ENCODE measurements at places on chromosomes 1 and 21.
A peak's percentile ranks its signal among the peaks of the same experiment; 100 is the strongest.

- DNase-seq, result no peak
These were observed 281.2 kb downstream of the SETD4 start for GRCh38 chr21:35779167-35779566.

DNA sequence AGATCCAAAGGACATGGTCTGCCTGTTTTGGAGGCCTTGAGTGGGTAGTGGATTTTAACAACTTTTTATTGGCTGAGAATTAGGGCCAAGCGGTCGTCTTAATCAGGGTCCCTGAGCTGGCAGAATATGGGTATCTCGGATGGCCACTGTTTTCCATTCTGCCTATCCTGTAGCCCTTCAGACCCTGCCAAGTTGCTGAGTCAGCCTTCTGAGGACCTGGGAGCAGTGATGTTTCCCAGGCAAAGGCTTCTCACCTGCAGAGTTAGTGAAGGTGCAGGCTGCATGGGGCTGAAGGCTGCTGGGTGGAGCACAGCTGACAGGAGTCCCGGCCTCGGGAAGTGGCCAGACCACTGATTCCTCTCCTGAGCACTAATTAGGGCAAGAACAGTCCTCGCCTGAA is 11.4 kb downstream of the RASSF5 start:
- DNase-seq, result no peak

GRCh38 chr1:222394224-222394623 is 153.7 kb downstream of the HHIPL2 start:
- DNase-seq, result no peak

GRCh38 chr1:66237042-66237441 is 296.9 kb upstream of the SGIP1 start:
- no peak for DNase-seq

GRCh38 chr1:193143285-193143684 is 21.5 kb downstream of the CDC73 start:
- DNase-seq, result no peak

DNA sequence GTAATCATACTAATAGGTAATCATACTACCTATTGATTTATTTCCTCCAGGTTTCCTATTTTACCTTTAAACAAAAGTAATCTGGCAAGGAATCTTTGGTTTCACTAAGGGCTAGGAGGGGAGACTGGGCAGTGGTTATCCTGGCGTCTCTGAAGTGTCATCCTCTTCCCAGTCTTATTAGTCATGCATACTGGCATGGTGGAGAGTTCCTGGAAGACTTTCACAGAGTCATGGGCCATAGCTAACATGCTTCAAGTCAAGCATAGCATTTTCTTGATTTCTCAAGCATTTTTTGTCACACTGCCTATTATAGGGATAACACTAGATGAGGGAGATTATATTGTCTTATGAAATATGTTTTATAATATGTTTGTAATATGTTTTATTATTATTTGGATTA is 64.0 kb upstream of the ASB17 start:
- no peak for DNase-seq

GRCh38 chr1:210021145-210021860 is 83.3 kb downstream of the SYT14 start:
- no peak for DNase-seq

DNA sequence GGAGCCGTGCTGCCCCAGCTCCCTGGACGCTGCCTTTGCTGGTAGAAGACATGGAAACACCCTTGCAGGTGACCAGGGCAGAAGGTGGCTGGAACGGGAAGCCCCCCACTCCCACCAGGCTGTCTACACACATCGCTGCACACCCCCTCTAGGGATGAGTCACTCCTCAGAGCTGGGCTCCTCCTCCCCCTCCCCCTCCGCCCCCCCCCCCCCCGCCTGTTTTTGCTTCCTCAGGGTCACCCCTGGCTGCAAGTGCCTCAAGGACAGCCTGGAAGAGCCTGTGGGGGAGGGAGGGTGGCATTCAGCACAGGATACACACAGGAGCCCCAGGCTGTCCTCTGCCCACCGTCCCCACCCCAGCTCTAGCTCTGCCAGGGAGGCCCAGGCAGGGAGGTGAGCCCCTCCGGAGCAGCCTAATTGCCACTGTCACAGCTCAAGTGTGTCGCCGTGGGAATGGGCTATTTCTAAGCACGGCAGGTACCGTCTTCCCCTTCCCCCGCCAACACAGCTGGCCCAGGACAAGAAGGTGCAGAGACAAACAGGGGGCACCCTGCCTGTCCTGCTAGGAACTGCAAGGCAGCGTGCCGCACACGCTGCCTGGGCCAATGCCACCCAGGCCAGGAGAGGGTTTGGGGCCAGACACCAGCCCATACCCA is 2.5 kb downstream of the FNDC10 start:
- DNase-seq, result no peak

GRCh38 chr1:914131-914890 is 9.4 kb upstream of the SAMD11 start:
- DNase-seq, result no peak

DNA sequence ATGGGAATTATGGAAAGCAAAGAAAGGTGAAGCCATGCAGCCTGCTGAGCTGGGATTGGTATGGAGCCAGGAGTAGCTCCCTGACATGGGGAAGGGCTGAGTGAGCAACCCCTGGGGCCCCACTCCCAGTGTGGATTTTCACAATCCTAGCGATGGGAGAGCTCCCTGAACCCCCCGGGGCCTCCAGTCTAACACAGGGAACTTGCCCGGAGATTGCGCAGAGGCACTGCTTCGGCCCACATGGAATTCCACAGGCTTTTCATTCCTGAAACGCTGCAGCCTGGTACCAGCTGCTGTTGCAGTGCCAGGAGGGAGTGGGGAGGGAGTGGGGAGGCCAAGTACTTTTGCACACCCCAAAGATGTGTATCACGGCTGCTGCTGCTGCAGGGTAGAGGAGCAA is 110.4 kb upstream of the C21orf91 start:
- DNase-seq, result no peak

DNA sequence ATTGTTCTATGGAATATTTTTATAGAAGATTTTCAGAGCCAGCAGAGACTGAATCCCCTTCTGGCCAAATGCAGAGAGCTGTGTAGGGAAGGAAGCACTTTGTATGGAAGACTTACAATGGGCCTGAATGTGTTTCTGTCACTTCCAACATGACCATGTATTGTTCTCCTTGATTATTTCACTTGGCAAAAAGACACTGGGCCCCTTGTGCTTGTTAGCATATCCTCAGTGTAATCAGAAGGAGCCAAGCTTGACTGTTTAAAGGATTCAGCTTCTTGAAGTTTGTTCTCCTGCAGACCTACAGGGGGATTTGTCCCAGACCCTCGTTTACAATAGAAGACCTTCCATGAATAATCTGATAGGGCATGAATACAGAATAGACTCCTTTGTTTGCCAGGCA is 48.1 kb upstream of the UBE2U start:
- no peak for DNase-seq

GRCh38 chr1:245715291-245715701 is 560.5 kb downstream of the KIF26B start:
- no peak for DNase-seq

DNA sequence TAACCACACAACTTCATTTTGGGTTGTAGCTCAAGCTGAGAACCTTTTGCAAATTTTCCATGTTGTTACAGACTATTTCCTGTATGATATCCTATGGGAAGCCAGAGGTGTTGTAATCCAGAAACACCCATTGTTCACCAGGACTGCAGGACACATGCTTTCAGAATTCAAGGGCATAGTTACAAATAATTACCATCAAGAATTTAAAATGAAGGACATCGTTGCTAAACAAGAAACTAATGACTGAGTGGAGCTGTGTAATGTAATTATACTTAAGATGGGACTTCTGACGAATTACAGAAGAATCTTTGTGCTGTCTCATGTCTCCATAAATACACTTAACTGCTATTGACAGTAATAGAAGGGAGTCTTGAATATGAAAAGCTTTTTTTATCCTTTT is 47.6 kb upstream of the HOOK1 start:
- DNase-seq, result no peak

GRCh38 chr1:165884690-165885304 is 57.4 kb downstream of the UCK2 start:
- DNase-seq, result peak; percentile 90

DNA sequence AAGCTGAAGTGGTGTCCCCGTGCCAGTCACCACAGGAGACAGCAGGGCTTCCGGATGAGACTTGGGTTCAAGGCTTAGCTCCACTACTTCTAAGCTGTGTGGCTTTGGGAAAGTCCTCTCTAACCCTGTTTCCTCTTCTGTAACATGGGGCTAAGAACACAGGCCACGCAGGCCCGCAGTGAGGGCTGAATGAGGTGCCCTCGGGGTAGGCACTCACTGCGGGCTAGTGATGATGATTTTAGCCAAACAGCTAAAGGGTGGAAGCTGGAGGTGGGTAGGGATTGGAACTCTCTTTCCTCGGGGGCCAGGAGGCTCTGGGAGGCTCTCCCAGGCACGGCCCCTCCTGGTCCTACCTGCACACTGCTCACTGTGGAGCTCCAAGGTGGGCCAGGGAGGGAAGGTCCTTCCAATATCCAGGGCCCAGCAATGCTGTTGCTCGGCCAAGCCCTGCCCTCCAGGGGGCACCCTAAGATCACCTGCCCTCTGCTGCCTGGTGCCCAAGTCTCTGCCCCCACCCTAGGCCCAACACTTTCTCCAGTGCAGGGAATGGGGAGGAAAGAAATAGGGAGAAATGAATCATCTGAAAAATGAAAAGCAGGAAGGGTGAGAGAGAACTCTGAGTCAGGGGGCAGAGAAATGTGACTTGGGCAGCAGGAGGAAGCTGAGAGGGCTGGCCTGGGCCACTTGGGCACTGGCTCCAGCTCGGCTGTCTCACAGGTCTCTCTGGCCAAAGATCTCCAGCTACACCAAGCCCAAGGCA is 19.2 kb upstream of the EVA1B start:
- DNase-seq, result peak; percentile 32

GRCh38 chr1:212067787-212068186 is 32.2 kb downstream of the DTL start:
- no peak for DNase-seq

- no peak for DNase-seq
These were observed 26.3 kb upstream of the TSPAN2 start for GRCh38 chr1:115115521-115116161.

DNA sequence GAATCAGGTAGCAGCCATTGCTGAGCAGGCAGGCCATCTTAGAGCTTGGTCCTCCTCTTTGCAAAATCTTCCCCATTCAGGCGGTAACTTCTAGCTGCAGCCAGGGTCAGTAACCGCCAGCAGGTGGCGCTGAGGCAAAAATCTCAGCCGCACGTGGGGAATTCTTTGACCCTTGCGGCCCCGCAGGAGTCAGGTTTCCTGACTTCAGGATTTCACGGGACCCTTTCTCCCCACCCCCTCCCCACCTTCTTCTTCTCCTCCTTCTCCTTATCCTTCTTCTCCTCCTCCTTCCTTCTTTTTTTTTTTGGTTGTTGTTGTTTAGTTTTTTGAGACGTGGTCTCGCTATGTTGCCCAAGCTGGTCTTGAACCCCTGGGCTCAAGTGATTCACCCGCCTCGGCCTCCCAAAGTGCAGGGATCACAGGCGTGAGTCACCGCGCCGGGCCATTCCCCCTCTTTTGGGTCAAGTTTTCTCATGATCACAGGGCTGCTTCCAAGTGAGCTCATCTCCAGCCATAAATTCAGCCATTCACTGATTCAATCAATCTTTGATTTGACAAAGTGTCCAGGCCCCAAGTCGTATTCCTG is 33.4 kb upstream of the TENT5B start:
- peak; percentile 53 for DNase-seq

DNA sequence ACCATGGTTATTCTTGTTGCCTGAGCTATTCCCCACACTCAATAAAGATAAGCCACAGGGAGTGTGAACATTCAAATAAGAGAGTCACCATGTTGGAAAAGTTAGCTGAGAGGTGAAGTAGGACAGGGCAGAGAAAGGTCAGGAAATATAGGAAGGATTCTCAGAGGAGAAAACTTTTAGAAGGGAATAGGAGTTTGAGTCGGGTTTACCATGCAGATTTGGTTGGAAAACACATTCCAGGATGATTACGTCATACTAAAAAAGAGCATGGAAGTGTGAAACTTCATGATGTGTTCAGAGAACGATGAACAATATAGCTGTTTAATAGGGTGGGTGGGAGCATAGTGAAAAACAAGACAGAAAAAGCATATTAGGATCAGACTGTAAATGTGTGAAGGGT is 1125.3 kb upstream of the ADGRL2 start:
- DNase-seq, result no peak

DNA sequence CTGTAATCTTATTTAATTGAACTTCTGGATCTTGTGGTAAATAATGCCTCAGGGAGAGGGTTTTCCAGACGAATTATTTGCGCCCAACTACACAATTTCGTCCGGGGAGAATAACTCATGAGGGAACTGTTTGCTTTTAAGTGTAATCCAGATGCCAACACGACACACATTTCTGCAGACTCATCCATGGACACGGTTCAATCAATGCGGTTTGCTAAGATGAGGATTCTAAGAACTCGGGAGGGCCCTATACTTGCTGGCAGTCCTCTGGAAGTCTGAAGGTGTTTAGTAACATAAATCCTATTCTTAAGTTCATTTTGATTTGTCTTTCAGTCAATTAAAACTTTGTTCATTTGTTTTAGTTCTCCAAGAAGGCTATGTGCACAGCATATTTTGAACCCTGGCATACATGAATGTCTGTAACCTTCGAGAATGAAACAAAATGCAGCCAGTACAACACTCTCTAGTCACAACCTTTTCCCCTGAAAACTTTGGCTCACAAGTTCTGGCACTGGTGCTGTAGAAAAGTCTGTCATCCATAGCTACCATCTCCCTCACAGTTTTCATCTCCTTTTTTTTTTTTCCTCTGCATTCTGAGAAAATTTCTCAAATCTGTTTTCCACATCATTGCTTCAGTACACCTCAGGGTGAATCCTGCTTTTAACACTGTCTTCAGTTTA is 38.8 kb downstream of the DIPK1A start:
- DNase-seq, result no peak

GRCh38 chr1:234916840-234917239 is 211.8 kb downstream of the TOMM20 start:
- DNase-seq, result no peak

GRCh38 chr1:117674521-117675400 is 68.9 kb downstream of the TENT5C start:
- peak; percentile 9 for DNase-seq

DNA sequence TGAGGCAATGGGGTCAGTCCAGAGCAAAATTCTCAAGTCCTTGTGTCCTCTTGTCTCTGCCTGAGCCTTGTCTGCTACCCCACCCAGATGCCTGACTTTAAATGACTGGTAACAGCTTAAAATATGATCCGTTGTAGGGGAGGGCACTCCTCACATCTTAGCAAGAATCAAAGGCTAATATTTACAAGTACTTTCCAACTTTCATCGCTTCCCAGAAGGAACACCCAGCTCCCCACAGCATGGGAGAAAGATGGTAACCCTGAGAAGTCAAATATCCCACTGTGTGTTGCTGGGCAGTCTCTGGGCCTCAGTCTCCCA is 5.2 kb downstream of the ECE1 start:
- DNase-seq, result no peak

All from inflammatory macrophage treated with lipopolysaccharide for 4 hours (primary cell).